ENCODE measurements at places on chromosomes 6 and 20. TPM values are rescaled to one million over a fixed set of nuclear protein-coding genes. Genes with fewer than 3 reads are reported as not detected.

The SIM1 gene
- total RNA-seq, result not detected

The ULBP3 gene
- 12.1 TPM for total RNA-seq

The TBXT gene
- not detected for total RNA-seq

The UST gene
- total RNA-seq, result 35.4 TPM

The PEX3 gene
- total RNA-seq, result 22.3 TPM

The STAU1 gene
- 37.5 TPM for total RNA-seq

The UBD gene
- total RNA-seq, result not detected

The LAMA5 gene
- 18.0 TPM for total RNA-seq

The HSPA1L gene
- total RNA-seq, result 1.7 TPM

The COL10A1 gene
- total RNA-seq, result 0.09 TPM

The KIAA1755 gene
- total RNA-seq, result 1.9 TPM

The HAO1 gene
- total RNA-seq, result not detected

The ANKRD60 gene
- not detected for total RNA-seq

The MAFB gene
- total RNA-seq, result under 0.01 TPM

The BTN3A1 gene
- total RNA-seq, result 26.3 TPM

The NUS1 gene
- 12.5 TPM for total RNA-seq

The SALL4 gene
- 0.28 TPM for total RNA-seq

The MEP1A gene
- not detected for total RNA-seq

The OR12D1 gene
- total RNA-seq, result not detected

The BEND6 gene
- total RNA-seq, result 12.8 TPM

The DSE gene
- total RNA-seq, result 229 TPM

The DNAH8 gene
- total RNA-seq, result 0.09 TPM

The FAM83B gene
- total RNA-seq, result under 0.01 TPM

The UBE2C gene
- total RNA-seq, result 4.3 TPM

The COX4I2 gene
- total RNA-seq, result not detected

The CLVS2 gene
- total RNA-seq, result under 0.01 TPM

The WFDC10B gene
- total RNA-seq, result 0.14 TPM

The LY6G6C gene
- not detected for total RNA-seq

The FAM217A gene
- total RNA-seq, result not detected

The GSTA3 gene
- total RNA-seq, result not detected

The BCKDHB gene
- total RNA-seq, result 8.5 TPM

The TINAG gene
- not detected for total RNA-seq

The OPN5 gene
- total RNA-seq, result not detected

The PPIL6 gene
- 6.9 TPM for total RNA-seq

Data from smooth muscle cell of bladder (primary cell).